ENCODE measurements at places on chromosomes 11 and 22.
A peak's percentile ranks its signal among the peaks of the same experiment; 100 is the strongest.

GRCh38 chr22:49770547-49771265, 57.0 kb downstream of the BRD1 start:
- DNase-seq = no peak

DNA sequence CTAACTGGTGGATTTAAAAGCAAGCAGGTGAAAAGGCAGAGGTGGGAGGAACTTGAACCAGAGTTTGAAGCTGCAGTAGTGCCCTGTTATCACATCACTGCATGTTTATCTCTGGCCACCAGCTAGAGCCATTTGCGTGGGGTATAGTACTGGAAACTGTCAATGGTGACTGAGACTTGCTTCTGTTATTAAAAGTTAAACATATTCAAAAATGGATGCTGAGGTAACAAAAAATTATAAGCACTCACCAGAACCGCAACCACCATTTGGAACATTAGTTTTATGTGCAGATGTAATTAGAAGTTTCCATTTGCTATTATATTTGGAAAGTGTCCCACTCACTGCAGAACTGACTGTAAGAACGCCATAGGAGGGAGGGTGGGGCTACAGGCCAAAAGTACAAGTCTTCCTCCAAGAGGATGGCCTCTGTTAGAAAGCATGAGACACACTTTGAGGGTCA, 1.2 kb upstream of the CD59 start:
- no peak for DNase-seq

- no peak for DNase-seq
Measured at GRCh38 chr22:29755889-29756288, 10.9 kb downstream of the ZMAT5 start.

DNA sequence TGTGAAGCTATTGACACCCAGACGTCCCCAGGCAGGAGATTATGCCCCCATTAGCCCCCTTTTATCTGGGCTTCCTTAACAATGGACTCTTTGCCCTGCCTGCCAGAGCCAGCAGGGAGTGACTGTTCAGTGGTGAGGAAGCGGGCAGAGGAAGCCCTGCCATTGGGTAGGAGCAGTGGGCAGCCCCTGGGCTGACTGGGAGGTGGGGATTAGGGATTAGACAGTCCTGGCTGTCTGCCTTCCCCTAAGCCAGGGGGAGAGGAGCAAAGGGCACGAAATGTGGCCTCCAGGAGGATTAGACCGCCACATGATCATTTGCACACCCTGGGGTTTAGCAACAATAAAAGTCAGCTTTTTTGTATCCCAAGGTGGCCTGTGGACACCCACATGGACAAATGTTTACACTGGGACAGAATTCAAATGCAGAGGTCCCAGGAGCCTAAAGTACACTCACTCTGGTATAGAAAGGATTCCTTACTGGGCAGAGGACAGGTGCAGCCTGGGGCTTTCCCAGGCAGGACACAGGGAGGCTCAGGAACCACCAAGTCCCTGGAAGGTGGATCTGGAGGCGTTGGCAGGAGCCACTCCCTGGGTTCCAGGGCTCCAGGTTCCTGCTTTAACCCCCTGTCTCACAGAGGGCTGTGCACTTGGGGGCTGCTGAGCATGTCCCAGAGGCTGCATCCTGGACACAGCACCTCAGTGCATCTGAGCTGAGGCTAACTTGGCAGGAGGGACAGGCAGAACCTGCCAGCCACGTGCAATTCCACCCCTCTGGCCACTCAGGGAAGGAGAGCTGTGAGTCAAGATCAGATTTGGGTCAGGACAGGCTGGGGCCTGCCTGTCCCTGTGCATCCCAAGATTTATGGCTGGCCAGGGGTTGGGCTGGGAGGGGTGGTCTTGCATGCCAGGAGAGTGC, 2.1 kb downstream of the PNPLA3 start:
- peak; percentile 40 for DNase-seq

GRCh38 chr11:117489999-117490679, 162.5 kb downstream of the CEP164 start:
- DNase-seq = no peak

GRCh38 chr11:87356428-87356827, 318.7 kb downstream of the TMEM135 start:
- no peak for DNase-seq

DNA sequence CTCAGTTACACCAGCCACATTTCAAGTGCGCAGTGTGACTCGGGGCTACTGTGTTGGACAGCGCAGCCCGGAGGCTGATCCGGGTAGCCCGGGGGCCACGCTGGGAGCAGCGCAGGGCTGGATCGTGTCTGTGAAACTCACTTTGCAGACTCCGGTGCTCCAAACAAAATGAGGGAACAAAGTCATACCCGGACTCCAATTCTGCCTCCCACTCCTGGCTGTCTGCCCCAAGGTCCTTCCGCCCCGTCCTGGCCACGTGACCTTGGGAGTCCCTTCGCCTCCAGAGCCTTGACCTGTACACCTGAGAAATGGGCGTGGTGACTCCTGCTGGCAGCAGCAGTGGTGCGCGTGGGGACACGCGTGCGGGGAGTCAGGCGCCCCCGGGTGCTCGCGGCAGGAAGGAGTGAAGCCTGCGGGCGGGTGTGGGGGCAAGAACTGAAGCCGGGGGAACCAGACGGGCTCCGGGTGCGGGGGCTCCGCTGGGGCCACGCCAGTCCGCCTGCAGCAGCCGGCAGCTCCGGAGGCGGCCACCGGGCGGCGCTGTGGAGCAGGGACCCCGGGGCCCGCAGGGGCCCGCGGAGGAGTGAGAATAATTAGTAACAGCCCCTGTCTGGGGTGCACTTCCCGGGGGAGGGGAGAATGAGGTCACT, 42.4 kb downstream of the KCNJ4 start:
- DNase-seq = no peak

DNA sequence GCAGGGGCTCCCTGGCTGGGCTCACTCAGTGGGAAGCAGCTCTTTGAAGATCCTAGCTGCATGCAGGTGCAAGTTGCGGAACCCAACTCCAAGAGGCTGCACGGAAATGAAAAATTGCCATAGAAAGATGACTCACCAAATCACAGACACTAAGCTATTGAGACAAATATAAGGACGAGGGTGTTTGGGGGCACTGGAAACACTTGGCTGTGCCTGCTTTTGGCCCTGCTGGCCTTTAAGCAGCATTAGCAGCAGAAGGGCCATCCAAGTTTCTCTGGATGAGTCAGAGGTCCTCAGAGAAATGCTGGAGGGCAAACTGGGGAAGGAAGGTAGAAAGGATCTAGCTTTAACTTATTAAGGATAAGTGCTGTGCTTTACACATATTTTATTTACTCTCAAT, 282.3 kb downstream of the KIRREL3 start:
- peak; percentile 53 for DNase-seq

DNA sequence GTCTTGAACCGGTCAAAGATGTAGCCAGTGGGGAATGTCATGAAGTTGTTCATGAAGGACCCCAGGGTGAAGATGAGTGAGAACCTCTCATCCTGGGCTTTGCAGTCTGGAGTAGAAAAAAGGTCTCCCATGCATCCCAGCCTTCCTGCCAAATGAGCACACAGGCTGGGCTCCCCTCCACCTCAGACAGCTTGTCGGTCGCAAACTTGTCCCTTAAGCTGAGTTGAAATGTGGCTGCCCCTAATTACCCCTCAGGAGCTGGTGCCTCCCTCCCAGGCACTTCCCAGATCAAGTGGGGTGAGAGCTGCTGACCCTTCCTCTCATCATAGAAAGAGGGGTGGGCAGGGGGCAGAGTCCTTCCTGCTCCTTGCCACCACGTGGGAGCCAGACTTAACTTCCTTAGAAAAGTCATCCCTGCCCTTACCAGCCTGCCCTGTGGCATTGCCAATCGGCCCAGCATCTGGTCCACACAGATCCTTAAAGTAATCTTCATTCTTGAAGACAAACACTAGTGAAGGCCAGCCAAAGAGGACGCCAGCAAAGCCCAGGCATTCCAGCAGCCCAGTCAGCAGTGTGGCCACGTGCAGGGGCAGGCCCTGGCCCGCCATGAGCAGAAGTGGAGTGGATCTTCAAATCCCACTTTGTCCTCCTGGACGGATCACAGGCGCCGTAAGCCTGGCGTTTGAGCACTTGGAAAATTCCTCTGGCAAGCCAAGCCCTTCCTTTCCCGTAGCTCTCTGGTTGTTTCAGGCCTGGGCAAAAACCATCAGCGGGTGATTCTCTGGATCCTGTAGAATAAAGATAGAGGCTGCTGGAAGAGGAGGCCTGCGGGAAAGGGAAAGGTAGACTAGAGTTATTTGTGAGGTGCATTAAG, 1.1 kb downstream of the SLC43A3 start:
- DNase-seq = no peak

GRCh38 chr22:43554259-43554636, 142.4 kb downstream of the MPPED1 start:
- DNase-seq = no peak

DNA sequence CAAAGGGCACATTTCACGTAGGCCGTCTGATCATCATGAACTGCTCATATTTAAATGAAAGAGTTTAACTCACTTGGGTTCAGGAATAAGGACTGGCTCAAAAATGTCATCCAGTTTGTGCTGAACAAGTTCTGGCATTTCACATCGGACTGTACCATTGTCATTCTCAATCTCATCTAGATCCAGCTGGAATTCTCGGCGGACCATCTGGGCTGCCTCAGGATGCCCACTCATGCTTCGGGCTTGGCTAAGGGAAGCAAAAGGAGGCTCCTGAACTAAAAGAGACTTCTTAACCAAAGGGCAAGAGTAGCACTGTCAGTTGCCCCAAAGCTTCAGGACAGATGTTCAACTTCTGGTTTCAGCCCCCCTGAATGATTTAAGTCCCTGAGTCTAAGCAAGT, 40.2 kb downstream of the F2 start:
- DNase-seq = no peak

DNA sequence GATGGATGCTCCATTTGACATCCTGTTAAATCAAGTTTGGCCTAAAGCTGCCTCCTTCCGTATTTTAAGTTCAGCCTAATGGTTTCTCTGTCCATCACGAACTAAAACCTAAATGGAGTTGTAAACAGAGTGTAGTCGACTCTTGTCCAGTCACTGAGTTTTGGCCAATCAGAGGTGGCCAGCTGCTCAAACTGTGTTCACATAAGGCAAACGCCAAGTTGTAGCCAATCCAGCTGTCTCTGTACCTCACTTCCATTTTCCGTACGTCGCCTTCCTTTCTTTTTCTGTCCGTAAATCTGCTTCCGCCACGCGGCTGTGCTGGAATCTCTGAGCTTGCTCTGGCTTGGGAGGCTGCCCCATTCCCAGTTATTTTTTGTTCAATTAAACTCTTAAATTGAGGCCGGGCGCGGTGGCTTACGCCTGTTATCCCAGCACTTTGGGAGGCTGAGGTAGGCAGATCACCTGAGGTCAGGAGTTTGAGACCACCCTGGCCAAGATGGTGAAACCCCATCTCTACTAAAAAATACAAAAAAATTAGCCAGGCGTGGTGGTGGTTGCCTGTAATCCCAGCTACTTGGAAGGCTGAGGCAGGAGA, 20.7 kb upstream of the CARS1 start:
- no peak for DNase-seq

DNA sequence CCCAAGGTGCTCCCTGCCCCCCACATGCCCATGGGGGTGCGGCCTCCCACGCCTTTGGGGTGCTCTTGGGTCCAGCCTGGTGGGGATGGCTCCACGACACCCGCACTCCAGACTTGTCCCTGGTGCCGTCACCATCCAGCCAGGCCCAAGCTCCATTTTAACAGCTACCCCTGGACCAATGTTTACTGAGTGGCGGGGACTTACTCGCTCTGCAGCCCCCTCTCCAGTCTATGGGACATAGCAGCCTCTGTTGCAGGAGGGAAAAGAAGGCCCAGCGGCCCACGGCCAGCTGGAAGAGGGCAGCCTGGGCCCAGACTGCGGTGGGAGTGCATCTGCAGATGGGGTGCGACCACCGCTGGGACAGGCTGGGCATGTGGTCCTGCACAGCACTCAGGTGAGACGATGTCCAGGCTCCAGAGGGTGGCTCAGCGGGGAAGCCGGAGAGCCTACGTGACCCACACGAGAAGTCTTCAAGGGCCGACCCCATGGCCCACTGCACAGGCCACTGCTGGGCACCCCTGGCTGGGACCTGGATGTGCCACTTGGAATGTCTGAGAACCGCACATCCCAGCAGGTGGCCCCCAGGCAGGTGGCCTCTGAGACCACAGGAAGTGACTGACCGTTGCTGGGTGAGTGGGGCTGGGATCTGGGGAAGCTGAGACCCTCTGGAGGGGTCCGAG, 18.1 kb downstream of the IL17REL start:
- no peak for DNase-seq

DNA sequence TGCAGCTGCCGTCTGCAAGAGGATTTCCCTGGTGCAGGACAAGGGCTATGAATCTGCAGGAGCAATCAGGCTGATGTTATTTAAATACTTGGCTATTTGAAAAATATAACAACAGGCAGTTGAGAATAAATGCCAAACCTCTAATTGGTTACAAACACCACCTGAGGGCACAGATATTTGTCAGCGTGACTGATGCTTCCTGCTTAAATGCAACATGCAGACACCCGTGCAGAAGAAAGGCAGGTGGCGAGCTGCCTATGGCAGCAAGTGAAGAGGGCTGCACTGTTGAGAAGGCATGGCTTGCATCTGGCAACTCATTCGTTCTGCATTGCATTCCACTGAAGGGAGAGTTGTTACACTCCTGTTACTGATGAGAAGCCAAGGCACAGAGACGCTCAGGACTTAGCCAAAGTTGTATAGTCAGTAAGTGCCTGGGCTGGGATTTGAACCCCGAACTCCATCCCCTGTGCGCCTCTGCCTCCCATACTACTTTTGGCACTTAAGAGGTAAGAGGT, 350.6 kb downstream of the TENM4 start:
- no peak for DNase-seq

DNA sequence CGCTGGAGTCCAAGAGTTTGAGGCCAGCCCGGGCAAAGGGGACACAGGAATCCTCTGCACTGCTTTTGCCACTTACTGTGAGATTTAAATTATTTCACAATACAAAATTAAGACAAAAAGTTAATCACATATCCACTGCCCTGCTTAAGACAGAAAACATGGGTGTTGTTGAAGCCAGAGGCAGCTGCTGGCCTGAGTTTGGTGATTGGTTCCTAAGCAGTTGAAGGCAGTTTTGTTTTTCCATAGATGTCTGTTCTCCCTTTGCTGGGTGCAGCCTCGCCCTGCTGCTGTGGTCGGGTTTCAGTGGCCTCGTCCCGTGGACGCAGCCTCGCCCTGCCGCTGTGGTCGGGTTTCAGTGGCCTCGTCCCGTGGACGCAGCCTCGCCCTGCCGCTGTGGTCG, 70.2 kb upstream of the PPP6R3 start:
- DNase-seq = no peak

- DNase-seq = no peak
Measured at GRCh38 chr11:86676010-86676409, 3.6 kb upstream of the ME3 start.

- no peak for DNase-seq
Measured at GRCh38 chr11:116680349-116681125, 92.2 kb downstream of the BUD13 start.

- no peak for DNase-seq
Measured at GRCh38 chr22:50670914-50671538, 1.6 kb upstream of the SHANK3 start.

GRCh38 chr22:26443901-26444690, 15.0 kb downstream of the ASPHD2 start:
- DNase-seq = no peak

- DNase-seq = peak; percentile 57
Measured at GRCh38 chr11:78365381-78365792, 52.2 kb downstream of the GAB2 start.

Data from HT1080 (cell line).